Astrocyte of the hippocampus (primary cell): ENCODE measurements at places on chromosomes 7 and 10.

DNA sequence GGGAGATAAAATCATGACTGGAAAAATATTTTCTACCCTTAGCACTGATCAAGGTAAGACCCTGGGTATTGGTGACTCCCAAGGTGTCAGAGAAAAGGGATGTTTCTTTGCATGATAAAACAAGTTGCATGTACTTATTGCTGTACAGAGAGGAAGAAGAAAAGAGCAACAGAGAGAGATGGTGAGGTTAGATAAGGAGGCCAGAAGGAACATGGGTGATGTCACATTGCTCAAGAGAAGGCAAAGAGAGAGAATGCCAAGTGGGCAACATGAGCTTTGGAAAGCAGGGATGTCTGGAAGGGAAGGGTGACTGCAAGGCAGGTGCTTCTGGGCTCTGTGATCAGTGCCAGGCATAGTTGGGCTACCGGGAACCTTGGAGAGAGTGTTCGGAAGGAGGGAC lies 65.1 kb upstream of the ADARB2 start:
- no peak for DNase-seq

GRCh38 chr10:113301342-113301984 lies 251.4 kb upstream of the HABP2 start:
- DNase-seq, result no peak

DNA sequence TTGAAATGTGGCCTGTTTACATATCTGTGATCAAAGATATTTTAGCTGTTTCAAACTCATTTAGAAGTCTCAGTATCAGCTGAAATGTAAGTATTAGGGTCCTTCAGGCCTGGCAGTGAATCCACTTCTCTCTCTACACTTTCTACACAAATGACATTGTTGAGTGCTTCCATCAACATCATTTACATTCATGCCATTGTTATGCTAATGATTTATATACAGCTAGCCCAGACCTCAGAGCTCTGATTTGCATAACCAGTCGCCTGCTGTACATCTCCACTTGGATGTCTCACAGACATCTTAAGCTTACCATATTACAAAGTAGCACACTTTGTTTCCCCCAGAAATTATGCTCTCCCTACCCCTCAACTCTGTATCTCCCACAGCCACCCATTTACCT lies 71.6 kb downstream of the GSDME start:
- DNase-seq, result peak; percentile 15

DNA sequence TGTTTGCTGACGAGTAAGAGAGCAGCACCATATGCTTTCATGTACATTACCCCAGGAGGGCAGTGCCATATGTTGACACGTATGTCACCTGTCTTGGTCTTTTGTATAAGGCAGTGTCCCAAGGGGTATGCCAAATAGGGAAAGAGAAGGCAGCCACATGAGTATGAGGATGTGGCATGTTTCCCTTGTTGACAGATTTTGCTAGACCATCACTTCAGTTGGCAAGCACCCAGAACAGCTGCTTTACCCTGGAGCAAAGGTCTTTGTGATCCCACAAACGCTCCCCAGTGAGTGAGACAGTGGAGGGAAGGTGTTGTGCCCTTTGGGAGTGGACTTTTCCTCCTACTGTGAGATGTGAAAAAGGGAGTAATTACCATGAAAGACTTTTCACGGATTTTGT lies 350.1 kb downstream of the ETV1 start:
- no peak for DNase-seq

GRCh38 chr10:17506390-17506789 lies 52.0 kb upstream of the ST8SIA6 start:
- DNase-seq, result no peak

GRCh38 chr10:52353960-52354394 lies 39.9 kb downstream of the DKK1 start:
- DNase-seq, result no peak

GRCh38 chr7:17774248-17774647 lies 166.0 kb downstream of the SNX13 start:
- DNase-seq, result peak; percentile 79

GRCh38 chr10:29127731-29128130 lies 161.1 kb upstream of the LYZL1 start:
- DNase-seq, result no peak

GRCh38 chr10:99874341-99875085 lies 92.1 kb downstream of the ABCC2 start:
- DNase-seq, result no peak

DNA sequence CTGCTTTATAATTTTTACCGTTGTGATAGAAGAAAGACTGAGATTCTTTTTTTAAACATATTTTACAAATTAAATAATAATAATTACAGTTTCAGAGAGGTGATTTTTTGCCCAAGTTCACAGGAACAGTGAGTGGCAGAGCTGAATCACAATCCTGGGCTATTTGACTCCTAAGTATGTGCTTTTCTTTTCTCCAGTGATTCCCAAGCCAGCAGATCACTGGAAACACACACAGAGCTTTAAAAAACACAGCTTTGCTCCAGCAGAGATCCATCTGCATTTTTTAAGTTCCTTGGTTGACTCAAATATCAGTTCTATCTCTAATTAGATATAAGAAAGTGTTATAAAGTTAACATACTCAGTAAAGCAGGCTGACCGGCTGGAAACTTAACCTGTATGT lies 69.0 kb downstream of the AHR start:
- DNase-seq, result peak; percentile 54

DNA sequence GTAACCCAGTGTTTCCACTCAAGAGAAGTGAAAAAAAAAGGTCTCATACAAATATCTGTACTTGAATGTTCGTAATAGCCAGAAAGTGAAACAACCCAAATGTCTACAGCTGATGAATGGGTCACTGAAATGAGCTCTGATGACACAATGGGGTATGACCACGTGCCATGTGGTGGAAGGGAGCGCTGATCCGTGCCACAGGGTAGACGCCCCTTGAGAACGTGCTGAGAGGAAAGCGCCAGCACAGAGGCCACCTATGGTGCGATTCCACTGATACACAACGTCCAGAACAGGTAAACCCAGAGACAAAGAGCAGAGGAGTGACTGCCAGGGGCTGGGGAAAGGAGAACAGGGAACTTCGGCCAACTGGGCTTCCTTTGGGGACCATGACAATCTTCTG lies 50.3 kb downstream of the MAD1L1 start:
- no peak for DNase-seq

GRCh38 chr7:105838627-105839231 lies 37.7 kb downstream of the ATXN7L1 start:
- peak; percentile 74 for DNase-seq

DNA sequence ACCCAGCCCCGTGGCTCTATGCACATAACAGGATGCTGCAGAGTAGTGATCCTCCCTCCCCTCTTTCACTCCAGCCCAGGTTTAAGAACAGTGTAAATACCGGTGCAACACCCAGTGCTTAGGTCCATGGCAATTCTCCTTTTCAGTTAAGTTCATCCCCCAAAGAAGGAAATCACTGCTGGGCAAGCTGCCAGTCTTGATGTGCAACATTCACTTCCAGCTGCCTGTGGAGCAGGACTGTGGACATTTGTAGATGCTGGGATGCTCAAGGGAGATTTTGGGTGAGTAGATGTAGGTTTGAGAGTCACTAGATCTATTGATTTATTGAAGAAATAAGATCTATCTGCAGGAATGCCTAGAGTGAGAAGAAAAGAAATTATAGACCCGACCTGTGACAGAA lies 294.3 kb upstream of the KIAA1217 start:
- no peak for DNase-seq

DNA sequence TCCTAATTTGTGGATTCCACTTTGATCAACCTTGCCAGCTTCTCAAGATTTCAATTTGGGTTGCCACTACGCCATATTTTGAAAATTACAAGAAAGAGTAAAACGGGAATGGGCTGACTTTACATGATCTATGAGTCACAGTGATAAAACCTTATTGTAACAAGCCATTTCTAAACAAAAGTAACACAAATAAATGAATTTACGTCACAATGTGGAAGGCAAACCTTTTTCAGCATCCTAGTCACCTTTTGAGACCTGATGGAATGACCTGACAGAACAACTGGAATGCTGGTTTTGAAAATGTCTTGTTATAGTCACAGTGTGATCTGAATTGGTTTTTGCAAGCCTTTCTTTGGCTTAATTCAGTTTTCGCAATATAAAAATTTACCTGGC lies 85.9 kb downstream of the CDK6 start:
- no peak for DNase-seq

GRCh38 chr10:133544506-133544905 lies 17.3 kb downstream of the CYP2E1 start:
- DNase-seq, result no peak

DNA sequence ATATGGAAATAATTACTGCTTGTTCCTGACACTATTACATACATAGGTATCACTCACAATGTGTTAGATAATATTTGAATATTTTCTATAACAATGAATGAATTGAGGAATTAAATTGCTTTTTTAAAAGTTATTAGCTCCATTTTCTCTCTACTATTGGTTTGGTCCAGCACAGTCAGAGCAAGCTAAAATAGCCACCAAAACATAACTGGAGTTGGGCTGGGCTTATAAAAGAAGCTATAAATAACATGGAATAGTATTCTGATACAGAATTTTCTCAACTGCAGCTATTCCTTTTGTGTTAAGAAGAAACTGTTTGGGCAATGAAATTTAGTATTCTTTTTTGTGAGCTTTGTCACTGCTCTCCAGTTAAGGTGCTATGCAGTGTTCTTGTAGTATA lies 142.6 kb upstream of the LRRN3 start:
- no peak for DNase-seq

- DNase-seq, result peak; percentile 83
Measured at GRCh38 chr7:116802746-116803152, 59.6 kb upstream of the CAPZA2 start.

DNA sequence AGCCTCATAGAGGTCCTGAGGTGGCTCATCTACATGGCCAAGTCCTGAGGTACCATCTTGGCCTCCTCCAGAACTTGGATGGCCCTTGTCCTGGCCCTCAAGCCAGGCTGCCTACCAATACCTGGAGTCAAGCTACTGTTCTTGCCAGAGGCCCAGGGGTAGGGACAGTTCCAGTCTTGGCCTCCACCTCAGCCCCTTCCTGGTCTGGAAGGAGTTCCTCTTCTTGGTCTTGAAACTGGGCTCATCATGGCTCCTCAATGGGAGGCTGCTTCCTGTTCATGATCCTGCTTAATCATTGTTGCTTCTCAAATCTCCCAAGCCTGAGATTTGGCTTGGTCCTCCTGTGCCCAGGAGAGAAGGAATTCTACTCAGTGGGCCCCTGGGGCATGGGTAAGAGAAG lies 3.9 kb downstream of the HPS6 start:
- no peak for DNase-seq

GRCh38 chr7:86904949-86905834 lies 154.3 kb downstream of the ELAPOR2 start:
- peak; percentile 53 for DNase-seq

DNA sequence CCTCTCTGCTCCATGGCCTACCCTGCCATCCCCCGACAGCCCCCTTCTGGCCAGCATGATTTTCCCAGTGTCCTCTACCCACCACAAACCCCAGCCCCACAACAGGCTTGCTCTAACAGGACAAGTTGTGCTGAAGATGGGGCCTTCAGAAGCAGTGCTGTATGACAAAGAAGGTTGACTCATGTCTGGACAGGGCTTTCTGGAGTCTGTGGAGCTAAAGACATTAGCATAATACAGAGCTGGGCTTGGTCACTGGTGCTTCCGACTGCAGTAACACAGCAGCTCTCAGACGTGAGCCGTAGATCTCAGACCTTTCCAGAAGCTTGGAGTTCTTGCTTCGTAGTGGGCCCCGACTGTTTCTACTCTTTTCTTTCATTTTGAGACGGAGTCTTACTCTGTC lies 100.5 kb downstream of the GTF2IRD1 start:
- DNase-seq, result peak; percentile 60

DNA sequence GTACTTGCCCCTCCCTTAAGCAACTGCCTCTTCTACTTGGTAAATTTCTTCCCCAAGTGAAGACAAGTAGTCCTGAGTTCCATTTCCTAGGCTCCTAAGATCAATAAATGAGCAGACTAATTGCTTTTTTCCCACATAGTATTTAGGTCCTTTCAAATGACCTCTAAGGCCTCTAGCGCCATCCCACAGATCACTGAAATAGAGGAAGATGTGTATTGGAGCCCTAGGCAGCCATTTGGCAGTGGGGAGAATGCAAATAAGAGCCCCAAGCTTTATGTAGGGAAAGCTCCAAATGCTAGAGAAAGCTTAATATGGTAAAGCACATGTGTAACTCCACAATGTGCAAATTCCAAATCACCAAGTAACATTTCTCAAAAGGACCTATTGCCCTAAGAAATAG lies 316.5 kb upstream of the PHF14 start:
- no peak for DNase-seq

DNA sequence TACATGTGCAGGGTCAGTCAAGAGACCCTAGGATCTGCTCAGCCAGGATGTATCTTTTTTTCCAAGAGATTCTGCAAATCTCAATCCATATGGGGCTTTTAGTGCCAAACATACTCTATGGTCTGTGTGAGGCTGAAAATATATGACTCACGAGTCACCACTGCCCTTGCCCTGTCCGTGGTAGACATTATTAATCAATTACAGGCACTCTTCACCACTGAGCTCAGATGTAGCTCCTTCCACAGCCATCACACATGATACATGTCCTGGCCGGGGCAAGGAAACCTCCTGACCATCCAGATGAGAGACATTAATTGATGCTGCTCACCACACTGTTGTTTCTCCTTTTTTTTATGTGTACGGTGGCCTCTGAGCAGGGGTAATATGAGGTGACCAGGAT lies 90.2 kb upstream of the RET start:
- no peak for DNase-seq

- DNase-seq, result peak; percentile 62
Measured at GRCh38 chr10:32190890-32191491, 134.8 kb upstream of the KIF5B start.

GRCh38 chr7:41189866-41190265 lies 513.0 kb downstream of the INHBA start:
- peak; percentile 70 for DNase-seq

DNA sequence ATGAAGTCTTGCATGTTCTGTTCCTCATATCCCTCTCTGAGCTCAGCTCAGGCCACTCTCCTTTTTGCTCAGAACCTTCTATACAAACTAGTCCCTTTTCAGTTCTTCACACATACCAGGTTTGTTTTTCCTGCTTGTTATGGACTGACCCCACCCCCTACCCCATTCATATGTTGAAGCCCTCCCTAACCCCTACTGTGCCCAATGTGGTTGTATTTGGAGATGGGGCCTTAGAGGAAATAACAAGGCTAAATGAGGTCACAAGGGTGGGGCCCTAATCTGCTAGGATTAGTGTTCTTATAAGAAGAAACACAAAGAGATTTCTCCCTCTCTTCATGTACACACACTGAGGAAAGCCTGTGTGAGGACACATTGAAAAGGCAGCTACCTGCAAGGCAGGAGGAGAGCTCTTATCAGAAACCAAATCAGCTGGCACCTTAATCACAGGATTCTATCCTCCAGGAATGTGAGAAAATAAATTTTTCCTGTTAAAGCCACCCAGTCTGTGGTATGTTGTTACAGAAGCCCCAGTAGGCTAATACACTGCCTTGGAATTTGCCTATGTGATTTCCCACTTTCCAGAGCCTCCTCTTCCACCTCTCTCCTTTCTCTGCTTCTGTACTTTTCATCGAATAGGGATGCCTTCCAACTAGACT lies 67.3 kb upstream of the DNAJB12 start:
- no peak for DNase-seq

GRCh38 chr7:123929655-123930054 lies 4.6 kb downstream of the SPAM1 start:
- DNase-seq, result no peak
